ENCODE measurements at places on chromosomes 6 and 20.

GRCh38 chr20:63064310-63064709 is 57.5 kb upstream of the BHLHE23 start:
- no peak for DNase-seq

DNA sequence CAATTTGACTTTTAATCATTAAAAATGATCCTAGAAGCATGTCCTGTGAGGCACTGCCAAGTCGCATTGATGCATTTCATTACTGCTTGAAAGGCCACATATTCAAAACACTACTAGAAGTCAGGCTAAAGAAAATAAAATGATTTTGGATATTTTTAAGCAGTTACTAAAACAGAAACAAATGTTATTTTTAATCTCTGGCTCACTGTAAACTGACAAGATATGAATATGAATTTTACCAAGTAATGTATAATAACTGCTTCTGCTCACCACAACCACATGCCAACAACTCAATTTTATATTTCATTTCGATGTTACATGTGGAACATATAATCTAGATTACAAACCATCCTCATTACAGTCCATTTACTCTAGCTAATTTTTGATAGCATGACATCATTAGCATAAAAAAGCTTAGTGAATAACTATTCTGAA is 90.6 kb downstream of the ATXN1 start:
- peak; percentile 49 for DNase-seq

GRCh38 chr20:59785986-59786795 is 147.2 kb downstream of the SYCP2 start:
- no peak for DNase-seq

- DNase-seq, result peak; percentile 38
These were observed 12.4 kb downstream of the GRM1 start for GRCh38 chr6:146041282-146041681.

GRCh38 chr6:42434237-42434636 is 17.5 kb downstream of the TRERF1 start:
- DNase-seq, result no peak

DNA sequence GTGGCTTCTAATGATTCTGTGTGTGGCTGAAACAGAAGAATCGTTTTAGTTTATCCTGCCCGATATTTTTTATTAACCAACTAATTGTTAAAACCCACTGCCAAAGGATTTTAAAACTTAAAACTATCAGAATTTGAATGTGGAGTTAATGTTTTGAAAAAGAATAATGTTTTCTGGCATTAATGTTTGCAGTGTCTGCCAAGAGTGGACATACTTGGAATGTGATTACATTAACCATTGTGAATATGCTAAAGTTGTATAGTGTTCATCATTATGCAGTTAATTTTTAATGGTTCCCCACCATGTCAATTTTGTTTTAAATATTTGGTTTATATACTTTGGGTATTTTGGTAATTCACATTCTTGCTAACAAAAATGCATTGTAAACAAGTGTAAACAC is 24.4 kb downstream of the DCBLD1 start:
- DNase-seq, result no peak
